Stimulated activated CD8-positive, alpha-beta memory T cell treated with anti-CD3 and anti-CD28 coated beads, Interleukin-15, amount 100 ng/mL, for 24 hours (primary cell): ENCODE measurements at places on chromosomes 2 and 18.

DNA sequence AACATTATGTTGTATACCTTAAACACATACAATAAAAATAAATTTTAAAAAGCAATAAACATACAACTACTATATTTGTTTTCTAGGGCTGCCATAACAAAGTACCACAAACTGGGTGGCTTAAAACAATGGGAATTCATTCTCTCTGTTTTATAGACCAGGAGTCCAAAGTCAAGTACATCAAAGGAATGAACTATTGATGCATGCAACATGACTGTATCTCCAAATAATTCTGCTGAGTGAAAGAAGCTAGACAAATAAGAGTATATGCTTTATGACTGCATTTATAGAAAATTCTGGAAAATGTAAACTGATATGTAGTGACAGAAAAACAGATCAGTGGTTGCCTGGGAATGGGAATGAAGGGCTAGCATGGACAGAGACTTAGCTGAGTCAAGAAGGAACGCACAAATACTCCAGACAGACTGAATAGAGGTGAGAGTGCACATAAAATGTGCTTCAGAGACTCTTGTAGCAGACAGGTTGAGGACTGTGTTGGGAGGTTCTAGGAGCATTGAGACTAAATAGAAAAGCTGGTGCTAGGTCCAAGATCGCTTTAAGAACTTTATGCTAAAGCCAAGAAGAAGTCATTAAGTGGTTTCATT is 11.0 kb upstream of the PLA2R1 start:
- no peak for DNase-seq

- DNase-seq, result no peak
These were observed 31.2 kb upstream of the TBR1 start for GRCh38 chr2:161384864-161385263.

DNA sequence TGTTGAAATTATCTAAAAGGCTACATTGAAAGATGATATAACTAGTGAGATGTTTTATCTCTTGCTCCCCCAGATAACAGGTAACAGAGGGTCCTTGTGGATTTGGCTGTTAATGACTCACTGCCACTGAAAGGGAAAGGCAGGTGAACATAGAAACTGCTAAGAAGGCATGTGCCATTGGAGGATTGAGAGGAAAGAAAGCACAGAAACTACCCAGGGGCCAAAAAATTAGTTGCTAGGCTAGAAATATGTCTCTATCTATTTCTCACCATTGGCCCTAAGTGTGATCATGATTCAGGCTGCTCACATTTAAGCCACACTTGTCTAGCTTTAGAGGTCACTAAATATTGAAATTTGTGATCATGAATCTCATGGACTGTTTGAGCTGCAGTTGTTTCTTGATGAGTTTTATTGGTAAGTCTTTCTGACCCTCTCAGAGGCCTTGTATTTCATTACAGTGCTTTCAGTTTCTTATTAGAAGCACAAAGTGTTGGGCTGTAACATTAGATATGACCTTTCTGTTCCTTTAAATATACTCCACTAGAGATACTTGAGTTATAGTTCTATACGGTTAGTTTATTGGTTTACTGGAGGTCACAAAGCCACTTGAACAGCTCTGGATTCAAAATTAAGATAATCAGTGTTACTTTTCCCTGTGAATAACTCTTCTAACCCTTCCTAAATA is 26.2 kb downstream of the NAB1 start:
- no peak for DNase-seq

- DNase-seq, result no peak
These were observed 10.1 kb downstream of the VIL1 start for GRCh38 chr2:218428846-218429558.

DNA sequence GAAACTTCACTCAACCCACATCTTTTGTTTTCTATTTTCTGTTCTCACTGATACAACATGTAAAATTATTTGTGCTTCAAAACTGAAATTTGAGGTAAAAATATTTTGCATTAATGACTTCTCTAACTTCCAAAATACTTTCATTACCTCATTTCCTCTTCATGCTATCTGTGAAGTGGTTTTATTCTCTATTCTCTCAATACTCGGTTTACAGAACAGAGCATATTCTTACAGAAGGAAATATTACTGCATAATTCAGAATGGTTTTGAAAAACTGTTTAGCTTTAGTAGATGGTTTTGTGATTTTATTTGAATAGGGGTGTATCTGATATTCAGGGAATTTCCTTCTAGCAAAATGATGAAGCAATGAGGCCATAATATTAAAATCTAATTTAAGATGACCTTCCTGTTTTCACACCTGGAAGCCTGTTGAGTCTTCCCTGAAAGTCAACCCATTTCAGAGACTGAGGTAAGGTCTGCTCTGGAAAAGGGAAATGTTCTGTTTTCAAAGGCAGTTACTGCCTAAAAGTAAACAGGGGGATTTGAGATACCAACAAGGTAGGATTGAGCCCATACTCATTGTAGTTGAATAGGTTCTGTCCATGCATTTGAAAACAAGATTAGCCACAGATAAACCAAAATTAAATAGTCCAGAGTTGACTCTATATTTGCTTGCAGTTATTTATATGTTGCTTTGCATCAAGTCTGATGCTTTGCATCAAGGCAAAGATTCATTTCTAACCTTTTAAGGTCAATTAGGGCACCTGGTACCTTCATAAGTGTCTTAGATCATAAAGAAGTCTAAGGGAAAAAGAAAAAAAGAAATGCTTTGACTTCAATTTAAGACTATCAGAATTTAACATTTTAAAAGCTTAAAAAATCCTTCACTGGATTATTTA is 50.8 kb upstream of the PEX13 start:
- no peak for DNase-seq

- DNase-seq, result no peak
These were observed at the start of gene CIDEA for GRCh38 chr18:12254136-12254819. Gene CIDEA (plus strand): TSS chr18:12254361. CDS start chr18:12254384, 23 bp downstream.

GRCh38 chr2:181305301-181306123 is 151.7 kb upstream of the ITGA4 start:
- DNase-seq, result no peak

- no peak for DNase-seq
These were observed 293.5 kb upstream of the SLC39A10 start for GRCh38 chr2:195363496-195363895.

GRCh38 chr2:238114331-238114841 is 14.2 kb downstream of the ESPNL start:
- DNase-seq, result no peak

- DNase-seq, result no peak
These were observed 2.8 kb downstream of the CLK1 start for GRCh38 chr2:200861617-200862155.

GRCh38 chr18:23353459-23353858 is 99.6 kb upstream of the RIOK3 start:
- no peak for DNase-seq

GRCh38 chr2:15066138-15066537 is 433.6 kb downstream of the LRATD1 start:
- no peak for DNase-seq

GRCh38 chr2:229937537-229937936 is 15.2 kb downstream of the FBXO36 start:
- no peak for DNase-seq

DNA sequence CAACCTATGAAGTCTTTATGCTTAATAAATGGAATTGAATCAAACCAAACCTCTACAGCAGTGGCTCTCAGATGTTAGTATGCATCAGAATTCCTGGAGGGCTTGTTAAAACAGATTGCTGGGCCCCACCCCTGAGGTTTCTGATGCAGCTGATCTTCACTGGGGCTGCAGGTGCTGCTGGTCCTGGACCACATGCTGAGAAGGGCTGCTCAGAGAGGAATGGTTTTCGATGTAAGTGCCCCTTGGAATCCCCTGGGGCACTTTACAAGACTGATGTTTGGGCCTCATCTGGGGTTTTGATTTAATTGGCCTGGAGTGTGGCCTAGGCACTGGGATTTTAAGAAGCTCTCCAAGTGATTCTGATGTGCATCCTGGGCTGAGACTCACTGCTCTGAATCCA is 403.8 kb upstream of the HS6ST1 start:
- DNase-seq, result no peak

GRCh38 chr2:62460175-62460574 is 45.8 kb downstream of the TMEM17 start:
- no peak for DNase-seq

- DNase-seq, result no peak
These were observed 15.2 kb downstream of the LRATD1 start for GRCh38 chr2:14647714-14648113.

DNA sequence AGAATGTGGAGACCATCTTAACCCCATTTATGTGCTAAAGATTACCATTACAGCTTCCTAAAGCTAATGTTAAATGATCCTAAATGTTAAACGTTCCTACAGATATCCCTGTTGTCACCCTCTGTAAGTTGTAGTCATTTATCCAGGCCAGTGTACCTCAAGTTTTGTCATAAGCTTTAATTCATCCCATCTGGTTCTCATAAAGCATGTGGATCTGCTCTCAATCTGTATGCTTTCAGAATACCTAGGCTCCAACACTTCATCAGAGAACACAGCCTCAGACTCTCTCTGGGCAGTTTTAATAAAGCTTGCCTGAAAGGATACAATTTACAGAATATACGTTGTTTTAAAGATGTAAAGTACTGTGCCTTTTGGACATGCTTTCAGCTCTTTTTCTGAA is 4.2 kb upstream of the CCDC178 start:
- no peak for DNase-seq

DNA sequence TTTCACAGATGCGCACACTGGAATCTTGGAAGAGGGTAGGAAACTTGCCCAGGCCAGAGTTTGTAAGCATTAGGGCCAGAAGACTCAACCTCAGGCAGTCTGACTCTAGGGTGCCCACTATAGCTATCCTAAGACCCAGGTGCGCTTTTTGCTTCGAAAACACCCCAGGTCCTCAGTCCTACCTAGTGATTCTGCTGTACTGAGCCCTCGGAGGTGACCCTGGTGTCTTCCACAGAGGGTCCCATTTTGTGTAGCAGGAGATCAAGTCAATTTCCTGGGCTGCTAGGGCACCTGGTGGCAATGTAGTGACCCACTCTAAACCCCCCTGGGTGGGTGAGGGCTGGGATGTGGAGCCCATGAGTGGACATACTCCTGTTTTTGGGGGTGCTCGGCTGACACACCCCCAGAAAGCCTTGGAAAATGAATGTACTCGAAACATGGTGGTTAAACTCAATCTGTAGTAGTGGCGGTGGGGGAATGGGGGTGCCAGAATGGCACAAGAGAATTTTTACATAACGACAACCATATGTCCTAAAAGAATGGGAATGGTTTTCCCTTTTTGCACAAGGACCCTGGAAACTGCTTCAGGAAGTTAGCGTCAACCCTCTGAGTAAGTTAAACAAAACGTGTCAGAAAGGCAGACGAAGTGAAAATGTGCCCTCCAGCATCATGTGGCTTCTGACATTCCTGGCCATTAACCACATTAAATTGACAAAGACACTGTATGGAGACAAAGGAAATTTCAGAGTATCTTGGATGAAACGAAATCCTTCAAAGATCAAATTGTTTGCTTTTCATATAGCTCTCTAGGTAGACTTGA is 218.0 kb upstream of the COPS8 start:
- DNase-seq, result no peak

GRCh38 chr18:22604390-22604985 is 186.8 kb upstream of the CTAGE1 start:
- no peak for DNase-seq

- DNase-seq, result no peak
These were observed at the start of gene PLEK for GRCh38 chr2:68365087-68365486. Gene PLEK (plus strand): TSS chr2:68365282. CDS start chr2:68365352, 70 bp downstream.

DNA sequence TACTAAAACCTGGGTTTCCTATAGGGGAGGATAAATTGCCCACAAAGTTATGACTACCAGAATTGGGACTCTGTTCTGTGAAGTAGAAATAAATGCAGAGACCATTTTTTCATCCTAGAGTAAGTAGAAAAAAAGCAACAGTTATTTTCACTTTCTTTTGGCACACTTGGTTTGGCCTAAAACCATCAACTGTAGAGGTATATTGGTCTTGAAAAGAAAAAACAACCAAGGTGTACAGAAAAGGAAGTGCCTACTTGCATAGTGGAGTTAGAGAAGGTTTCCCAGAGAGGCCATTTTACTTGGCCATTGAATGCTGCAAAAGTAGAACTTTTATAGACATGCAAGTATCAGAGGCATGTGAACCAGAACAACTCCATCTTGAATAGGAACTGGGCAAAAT is 89.4 kb upstream of the TACR1 start:
- no peak for DNase-seq

DNA sequence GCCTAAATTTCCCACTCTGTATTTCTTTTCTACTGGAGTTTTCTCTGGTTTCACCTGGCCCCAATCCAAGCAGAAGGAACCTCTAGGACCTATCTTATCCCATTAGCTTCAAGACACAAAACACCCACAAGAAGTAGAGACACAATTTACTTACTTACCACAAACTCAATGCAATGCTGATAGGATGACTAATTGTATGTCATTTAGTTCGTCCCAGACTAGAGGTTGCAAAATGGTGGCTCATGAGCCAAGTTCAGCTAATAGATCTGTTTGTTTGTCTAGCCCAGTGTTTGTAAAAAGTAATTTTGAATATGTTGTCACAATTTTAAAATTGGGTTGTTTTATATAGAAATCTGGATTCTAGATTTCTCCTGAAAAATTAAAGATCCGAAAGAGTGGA is 34.7 kb upstream of the ZSWIM2 start:
- DNase-seq, result no peak

DNA sequence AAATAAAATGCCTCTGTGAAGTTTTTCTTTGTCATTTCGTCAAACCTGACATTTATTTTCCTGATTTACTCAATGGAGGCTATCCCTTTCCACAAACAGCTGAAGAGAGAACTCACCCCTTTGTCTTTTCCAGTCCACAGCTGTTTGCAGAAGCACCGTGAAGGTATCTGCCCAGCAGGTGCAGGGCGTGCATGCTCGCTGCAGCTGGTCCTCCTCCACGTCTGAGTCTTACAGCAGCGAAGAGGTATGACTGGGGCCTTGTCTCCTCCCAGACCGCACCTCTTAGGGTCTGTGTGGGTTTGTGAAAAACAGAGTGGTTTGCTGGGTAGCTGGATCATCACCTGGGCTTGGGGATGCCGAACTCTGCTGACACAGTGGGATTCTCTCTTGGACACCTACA is 9.7 kb downstream of the SPP2 start:
- no peak for DNase-seq

DNA sequence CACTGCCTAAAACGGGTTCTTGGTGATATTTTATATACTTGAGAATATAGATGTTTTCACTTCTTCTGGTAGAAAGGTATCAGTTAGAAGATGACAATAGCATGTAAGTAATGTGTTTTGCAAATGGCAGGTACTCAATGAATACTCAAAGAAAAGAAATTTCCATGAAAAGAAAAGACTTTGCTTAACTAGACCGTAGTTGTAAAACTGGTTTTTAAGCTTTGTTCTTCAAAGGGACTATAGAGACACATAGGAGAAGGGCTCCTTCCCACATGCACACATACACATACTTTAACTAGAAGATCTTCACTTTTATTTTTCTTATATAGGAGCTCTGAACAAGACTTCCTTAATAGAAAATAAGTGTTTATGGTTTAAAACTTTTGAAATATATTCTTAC is 215.3 kb upstream of the RND3 start:
- DNase-seq, result no peak

GRCh38 chr2:85975581-85975980 is 86.8 kb upstream of the ST3GAL5 start:
- DNase-seq, result no peak
